ENCODE measurements at places on chromosomes 16 and 17.

DNA sequence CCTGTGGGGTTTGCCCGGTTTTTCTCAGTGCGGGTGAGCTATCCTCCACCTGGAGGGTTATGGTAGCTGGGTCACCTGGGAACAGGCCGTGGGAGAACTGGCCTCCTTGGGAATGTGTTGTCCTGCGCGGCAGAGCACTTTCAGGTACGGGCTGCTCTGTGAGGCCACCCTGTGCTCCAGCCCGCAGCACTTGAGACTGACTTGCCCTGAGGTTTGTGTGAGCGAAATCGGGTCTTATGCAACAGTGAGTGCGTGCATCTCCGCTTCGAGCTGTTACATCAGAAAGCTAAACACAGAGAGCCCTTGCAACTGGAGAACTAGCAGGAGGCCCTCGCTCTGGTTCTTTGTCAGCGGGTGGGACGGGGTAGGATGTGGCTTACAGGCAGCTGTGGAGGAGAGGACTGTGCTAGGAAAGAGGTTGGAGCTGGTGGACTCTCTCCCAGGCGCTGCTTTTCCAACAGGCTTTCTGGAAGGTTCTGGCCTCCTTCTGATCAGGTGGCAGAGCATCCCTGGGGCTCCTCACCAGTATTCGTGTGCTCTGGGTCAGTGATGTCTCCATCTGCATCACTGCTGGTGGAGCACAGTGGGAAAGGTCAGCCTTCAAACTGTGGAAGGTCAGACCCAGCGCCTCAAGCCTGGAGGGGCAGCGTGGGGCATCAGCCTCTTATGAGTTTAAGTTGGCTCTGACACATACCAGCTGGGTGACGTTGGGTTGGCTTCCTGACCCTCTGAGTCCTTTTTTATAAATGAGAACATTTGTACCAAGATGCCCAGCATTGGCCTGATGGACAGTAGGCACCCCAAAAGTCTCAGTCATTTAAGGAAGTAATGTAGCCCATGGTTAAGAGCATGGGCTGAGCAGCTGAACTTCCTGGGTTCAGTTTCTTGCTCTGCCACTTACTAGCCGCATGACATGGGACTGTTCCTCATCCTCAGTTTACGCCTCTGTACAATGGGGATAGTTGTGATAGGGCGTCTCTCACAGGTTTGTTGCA is 76.3 kb downstream of the KSR1 start:
- DNase-seq: no peak

GRCh38 chr17:58703137-58703915 is 10.9 kb downstream of the RAD51C start:
- DNase-seq: no peak

DNA sequence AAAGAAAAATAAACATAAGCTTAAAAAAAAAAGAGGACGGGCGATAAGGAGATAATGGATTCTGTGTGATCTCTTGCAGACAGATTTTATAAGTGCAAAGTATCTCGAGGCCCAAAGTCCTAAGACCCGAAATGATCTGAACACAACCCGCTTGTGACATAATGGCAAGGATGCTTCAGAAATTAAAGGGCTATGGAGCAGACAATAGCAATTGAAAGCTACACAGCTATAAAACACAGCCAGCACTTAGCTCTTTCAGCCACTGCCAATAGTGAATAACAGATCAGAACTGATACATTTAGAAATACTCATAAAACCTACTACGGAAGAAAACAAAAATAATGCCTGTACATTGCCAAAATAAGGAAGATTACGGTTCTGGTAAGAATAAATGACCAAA is 117.5 kb downstream of the ZFHX3 start:
- DNase-seq: no peak

DNA sequence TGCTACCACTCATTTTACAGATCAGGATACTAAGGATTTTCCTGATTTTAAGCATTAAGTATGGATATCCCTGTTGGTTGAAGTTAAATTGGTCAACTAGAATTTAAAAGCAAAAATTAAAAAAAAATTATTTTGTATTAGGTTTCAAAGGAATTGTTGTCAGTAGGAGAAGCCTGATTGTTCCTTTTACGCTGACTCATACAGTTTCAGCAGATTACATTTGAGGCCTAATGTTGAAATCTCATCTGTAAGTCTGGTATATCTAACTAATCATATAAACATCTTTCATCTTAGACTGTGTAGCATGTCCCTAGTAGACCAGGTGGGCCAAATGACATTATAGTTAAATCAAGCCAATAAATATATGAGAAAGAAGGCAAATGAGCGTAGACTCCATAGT is 83.5 kb downstream of the FTO start:
- DNase-seq: no peak

DNA sequence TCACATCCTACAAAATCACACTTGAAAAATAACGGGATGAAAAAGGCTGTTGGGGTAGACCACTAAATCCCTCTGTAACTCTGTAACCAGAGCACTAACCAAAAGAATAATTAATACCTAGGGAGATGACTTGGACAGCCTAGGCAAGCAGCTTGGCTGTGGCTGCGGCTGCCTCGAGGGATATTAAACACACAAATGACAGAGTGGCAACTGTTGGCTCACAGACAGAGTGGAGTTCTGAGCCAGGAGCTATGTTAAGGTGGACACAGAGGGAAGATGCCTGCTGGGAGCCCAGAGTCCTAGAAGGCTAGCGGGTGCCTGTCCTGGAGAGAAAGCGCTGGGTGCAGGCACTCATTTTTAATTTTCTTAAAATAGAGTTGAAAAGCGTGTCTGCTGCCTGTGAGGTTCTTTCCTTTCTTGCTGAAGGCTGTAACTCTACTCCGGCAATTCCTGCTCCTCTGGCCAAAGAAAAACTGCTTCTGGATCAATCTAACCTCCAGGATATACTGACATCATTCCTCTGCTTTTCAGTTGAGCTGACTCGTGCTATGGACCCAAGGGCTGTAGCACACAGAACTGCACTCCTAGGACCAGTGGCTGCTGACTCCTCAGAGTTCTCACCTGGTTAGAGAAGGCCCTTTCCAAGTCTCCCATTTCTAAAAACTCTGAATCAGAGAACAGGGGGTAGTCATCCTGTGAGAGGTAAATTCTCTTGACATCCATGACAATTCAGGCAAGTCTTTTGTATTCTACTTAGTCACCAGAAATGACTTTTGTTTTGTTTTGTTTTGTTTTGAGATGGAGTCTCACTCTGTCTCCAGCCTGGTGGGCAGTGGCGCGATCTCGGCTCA is 147.9 kb downstream of the STX8 start:
- no peak for DNase-seq

GRCh38 chr16:27843800-27844199 is 219.7 kb downstream of the GSG1L start:
- DNase-seq: no peak

- DNase-seq: no peak
Observed at GRCh38 chr16:73022534-73022933, 25.4 kb downstream of the ZFHX3 start.

- DNase-seq: no peak
Observed at GRCh38 chr16:80909720-80910119, 97.0 kb downstream of the CMC2 start.

DNA sequence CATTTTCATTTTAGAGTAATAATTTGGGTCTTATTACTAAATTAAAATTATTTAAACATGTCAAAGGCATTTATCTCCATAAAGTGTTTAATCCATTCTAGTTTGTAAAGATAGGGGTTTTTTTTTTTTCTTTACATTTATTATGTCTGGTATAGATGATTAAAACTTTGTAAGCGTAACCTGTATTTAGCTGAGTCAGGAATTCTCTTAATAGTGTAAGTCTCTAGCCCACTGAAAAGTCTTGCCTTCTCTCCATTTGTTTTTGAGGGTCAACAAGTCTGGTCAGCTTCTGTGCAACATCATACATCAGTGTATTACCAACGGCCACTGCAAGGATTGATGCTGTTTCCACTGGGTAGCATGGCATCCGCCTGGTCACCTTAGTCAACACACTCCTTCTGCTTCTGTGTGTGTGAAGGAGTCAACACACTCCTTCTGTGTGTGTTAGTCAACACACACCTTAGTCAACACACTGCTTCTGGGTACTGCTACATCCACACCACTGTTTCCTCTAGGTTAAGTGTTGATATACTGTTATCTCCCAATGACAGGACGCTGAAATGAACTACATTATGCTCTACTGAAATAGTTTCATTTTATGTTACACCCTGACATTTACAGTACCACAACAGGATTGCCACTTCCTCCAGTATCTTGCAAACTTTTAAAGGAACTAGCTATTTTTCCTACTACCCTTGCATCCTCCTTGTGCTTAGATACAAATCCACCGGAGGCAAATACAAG is 37.3 kb upstream of the VWA3A start:
- no peak for DNase-seq

- DNase-seq: no peak
Observed at GRCh38 chr16:80440667-80441066, 100.1 kb upstream of the DYNLRB2 start.

GRCh38 chr17:61531223-61531622 is 59.8 kb downstream of the NACA2 start:
- no peak for DNase-seq

- DNase-seq: no peak
Observed at GRCh38 chr17:79695797-79696609, 34.7 kb upstream of the ENPP7 start.

DNA sequence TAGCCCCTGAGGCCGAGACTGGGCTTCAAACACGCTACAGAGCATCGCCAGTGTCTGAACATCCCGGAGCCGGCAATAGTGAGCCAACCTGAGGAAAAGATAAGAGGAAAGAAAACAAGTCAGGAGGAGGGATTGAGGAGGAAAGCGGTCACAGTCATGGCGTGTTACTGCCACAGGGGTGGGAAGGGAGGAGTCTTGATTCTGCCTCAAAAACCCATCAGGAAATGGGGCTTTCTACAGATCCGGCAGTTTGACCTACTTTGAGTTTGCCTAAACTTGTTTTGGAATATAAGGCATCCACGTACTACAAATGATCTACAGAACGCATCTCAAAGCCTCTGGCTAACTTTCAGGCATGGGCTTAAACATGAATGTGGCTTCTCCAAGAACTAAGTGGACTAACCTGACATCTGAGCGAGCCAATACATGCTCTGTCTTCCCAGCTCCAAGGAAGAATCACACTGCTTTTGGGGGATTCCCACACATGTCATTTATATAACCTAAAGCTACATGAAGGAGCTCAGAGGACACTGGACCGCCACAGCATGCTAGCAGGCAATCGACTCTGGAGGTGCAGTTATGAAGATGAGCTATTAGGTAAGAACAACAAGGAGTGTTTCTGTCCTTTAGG is 96.6 kb downstream of the WDR59 start:
- DNase-seq: no peak

- no peak for DNase-seq
Observed at GRCh38 chr16:85514295-85514597, 98.9 kb upstream of the GSE1 start.

GRCh38 chr16:10988164-10988803 is 43.9 kb downstream of the CLEC16A start:
- DNase-seq: peak; percentile 47

- DNase-seq: no peak
Observed at GRCh38 chr17:75640556-75641119, 7.4 kb downstream of the SMIM5 start.

DNA sequence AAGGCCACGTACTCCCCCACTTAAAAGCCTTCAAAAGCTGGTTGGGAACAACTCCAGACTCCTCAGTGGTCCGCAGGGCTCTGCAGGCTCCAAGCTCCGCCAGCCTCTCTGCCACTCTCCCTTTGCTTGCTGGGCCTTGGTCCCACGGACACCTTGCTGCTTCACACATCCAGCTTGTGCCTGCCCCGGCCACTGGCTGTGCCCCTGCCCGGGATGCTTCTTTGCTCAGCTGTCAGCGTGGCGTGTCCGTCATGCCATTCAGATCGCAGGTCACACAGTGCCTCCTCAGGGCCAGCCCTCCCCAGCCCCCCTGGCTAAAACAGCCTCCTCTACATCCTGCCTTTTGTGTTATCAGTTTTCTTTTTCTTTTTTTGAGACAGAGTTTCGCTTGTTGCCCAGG is 11.8 kb downstream of the ASPHD1 start:
- DNase-seq: no peak

DNA sequence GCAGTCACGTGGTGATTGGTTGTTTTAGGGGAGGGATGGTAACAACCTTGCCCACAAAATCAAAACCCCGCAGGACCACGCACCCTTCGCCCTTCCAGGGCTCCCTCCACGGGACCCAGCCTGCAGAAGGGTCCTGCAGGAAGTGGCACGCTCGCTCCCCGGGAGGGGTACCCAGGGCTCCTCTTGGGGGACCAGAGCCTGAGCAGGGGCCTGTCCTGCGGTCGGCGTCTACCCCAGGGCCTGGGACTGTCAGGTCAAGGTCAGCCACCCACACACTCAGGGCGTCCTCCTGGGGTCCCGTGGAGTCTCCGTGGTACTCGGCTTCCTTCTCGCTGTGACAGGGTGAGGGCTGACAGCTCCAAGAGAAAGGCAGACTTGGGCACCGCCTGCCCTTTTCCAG is 33.9 kb downstream of the ZNF469 start:
- no peak for DNase-seq

DNA sequence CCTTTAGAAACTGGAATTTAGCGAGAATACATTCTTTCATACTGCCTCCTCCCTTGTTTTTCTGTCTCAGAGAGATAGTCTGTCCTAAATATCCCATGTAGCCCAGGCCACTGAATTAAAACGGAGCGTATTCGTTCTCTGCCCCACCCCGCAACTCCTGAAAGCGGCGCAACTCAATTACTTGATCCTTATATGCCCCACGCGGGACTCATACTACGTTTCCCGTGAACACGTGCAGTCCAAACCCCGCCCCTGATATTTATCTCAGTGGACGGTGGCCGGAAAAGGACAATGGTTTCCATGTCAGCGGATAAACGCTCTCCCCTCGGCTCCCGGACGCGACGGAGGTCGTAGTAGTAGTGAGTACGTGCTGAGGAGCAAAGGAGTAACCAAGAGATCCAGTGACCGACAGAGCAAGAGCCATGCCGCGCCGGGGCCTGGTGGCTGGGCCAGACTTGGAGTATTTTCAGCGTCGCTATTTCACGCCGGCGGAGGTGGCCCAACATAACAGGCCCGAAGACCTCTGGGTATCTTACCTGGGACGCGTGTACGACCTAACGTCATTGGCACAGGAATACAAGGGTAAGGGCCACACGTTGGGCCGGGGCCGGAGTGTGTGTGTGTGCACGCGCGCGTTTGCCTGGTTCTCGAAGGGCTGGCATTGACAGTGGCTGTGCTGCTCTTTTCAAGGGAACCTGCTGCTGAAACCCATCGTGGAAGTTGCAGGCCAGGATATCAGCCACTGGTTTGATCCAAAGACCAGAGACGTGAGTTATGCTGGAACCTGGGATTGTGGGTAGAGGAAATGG is at the start of gene CYB5D1:
Gene CYB5D1, plus strand, starts transcription at position 291 of the 809 bp plus-strand sequence. Its CDS starts 132 bp downstream, at position 423.
- peak; percentile 74 for DNase-seq

Data from germinal center (tissue), 1 donor.